Left ventricle myocardium inferior (tissue), 1 donor: ENCODE measurements at places on chromosomes 12 and 14. TPM values are rescaled to one million over a fixed set of nuclear protein-coding genes. Genes with fewer than 3 reads are reported as not detected.

DNA sequence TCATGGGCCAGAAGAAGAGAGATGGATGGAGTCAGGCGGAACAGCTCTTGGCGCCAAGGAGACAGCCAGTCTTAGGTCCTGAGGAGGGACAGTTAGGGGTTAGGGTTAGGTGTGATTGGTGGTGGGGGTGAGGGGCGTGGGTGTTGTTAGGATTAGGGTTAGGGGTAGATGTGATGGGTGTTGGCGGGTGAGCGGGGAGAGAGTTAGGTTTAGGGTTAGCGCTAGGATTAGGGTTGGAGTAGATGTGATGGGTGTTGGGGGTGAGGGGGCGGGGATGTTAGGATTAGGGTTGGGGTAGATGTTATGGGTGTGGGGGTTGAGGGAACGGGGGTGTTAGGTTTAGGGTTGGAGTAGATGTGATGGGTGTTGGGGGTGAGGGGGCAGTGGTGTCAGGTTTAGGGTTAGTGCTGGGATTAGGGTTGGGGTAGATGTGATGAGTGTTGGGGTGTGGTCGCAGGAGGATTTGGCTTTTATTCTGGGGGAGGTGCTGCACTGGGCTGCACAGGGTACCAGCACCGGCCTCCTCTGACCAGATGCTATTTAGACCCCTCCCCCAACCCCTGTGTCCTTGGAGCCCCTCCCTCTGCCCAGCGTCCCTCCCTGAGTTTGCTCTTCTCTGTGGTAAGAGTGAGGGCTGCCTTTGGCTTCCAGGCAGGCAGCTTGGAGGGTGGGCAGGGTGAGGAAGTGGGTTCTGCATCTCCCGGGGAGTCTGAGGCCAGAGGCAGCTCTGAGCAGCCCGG lies 35.6 kb upstream of the FBRSL1 start:
- no peak overlapping the region for H3K27ac ChIP-seq
- DNase-seq, result no peak
- H3K36me3 ChIP-seq, result no peaks in the 10 kb centered on the region
- peaks cover 80% of the 10 kb centered on the region for H3K27me3 ChIP-seq
- H3K4me3 ChIP-seq, result no peak overlapping the region

DNA sequence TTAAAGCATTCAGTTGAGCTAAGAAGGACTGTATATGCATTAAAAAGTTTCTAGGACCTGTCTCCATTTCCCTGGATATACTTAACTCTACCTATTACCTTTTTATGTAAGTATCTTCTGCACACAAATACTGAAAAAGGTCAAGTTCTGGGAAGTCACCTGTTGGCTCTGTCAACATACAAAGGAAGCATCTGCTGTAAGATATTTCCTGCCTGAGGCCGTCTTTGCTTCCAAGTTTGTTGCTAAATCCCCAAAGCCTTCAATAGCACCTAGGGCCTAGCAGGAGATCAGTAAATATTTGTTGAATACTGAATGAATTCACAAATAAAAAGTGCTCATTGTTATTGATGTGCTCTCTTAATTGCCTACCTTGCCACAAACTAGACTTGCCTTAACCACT lies 188.4 kb downstream of the DUSP6 start:
- H3K36me3 ChIP-seq, result no peaks in the 10 kb centered on the region
- H3K4me3 ChIP-seq, result no peak overlapping the region
- H3K4me1 ChIP-seq, result peaks cover 57% of the 10 kb centered on the region

DNA sequence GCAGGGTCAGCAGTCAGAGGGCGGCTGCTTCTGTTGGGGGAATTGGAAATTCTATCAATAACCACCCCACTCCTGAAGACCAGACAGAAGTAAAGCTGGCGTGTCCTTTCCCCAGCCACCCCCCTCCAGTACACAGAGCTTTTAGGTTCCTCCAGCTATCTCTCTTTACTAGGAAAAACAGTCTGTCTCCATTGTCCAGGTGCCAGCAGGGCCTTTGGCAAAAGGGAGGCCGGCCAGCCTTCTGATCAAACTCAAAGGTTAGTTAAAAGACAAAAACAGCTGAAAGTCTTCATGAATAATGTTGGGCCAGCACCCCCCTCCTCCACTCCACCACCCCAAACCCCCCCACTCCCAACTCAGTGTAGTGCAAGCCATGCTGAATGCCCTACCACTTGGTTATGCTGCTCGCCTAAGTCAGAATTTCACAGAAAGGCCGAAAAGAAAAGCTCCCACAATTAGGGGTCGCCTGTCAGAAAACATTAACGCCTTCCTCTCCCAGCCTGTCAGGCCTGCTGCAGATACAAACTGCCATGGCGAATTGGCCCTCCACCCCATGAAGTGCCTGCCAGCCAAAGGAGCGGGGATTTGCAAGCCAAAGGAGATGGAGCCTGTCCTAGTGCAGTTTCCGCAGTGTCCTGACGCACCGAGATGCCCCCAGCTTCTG lies 8.9 kb downstream of the ASCL1 start:
- DNase-seq, result no peak
- H3K27ac ChIP-seq, result no peak overlapping the region
- no peak overlapping the region for H3K4me3 ChIP-seq
- H3K27me3 ChIP-seq, result peaks cover 93% of the 10 kb centered on the region

GRCh38 chr14:20350860-20351259 lies 7.4 kb downstream of the PARP2 start:
- no peak for DNase-seq
- no peak overlapping the region for H3K4me3 ChIP-seq
- no peak overlapping the region for H3K27ac ChIP-seq
- no peaks in the 10 kb centered on the region for H3K27me3 ChIP-seq
- H3K4me1 ChIP-seq, result no peaks in the 10 kb centered on the region

- no peak overlapping the region for H3K27ac ChIP-seq
- no peak for DNase-seq
- no peaks in the 10 kb centered on the region for H3K27me3 ChIP-seq
- H3K4me3 ChIP-seq, result no peak overlapping the region
- H3K4me1 ChIP-seq, result peaks cover 28% of the 10 kb centered on the region
Measured at GRCh38 chr14:89563471-89563870, 146.4 kb upstream of the FOXN3 start.

DNA sequence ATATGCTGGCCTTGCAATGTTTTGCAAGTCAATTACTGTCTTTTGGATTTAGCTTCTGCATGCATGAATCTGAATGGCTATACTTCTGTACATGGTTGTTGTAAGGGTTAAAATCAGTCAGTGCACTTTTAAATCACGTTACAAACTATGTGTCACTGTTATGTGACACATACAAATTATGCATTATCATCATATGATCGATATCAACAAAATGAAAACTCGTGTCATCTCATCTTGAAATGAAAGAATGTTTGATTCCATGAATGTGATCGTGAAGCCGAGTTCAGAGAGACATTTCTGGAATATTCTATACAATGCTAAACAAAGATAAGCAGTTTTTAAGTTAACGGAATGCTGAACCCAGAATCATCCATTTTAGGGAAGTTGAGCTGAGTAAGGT lies 116.5 kb downstream of the HMGA2 start:
- H3K4me1 ChIP-seq, result peaks cover 2% of the 10 kb centered on the region
- DNase-seq, result no peak
- H3K4me3 ChIP-seq, result no peak overlapping the region

DNA sequence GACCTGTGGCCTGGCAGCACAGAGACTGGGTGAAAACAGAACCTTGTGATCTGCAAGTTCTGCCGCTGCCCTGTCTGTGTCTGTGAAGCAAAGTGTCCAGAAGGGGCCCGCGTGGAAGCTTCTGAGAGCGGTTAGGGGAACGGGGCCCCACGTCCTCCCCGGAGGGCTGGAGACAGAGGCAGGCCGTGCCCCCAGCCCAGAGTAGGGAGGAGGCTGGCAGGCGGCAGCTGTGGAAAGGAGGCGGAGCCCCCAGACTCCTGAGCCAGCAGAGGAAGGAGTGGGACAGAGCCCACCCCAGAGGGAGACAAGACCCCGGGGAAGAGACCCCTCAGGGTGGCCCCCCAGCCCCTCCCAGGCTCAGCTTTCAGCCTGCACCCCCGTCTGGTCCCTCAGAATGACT lies 49.0 kb downstream of the GALNT9 start:
- peaks cover 100% of the 10 kb centered on the region for H3K27me3 ChIP-seq
- DNase-seq, result no peak
- H3K36me3 ChIP-seq, result no peaks in the 10 kb centered on the region
- no peak overlapping the region for H3K27ac ChIP-seq

DNA sequence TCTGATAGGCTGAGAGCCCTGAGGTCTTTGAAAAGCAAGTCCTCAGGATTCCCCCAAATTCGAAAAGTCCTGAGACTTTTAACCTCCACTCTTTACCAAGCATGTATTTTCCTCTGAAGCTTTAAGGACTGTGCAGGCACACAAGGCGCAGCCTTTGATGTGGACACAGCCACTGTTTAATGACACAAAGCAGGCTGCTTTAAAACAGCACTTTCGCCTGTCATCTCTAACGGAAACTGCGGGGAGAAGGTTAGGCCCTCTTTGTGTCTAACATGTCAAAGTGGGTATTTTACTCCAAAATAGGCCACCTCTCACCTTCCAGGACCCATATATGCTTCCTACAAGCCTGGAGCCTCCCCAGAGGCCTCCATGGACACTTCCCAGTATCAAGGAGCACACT lies 159.2 kb downstream of the GCH1 start:
- no peak overlapping the region for H3K4me3 ChIP-seq
- peaks cover 13% of the 10 kb centered on the region for H3K36me3 ChIP-seq
- H3K4me1 ChIP-seq, result peaks cover 37% of the 10 kb centered on the region
- DNase-seq, result no peak

DNA sequence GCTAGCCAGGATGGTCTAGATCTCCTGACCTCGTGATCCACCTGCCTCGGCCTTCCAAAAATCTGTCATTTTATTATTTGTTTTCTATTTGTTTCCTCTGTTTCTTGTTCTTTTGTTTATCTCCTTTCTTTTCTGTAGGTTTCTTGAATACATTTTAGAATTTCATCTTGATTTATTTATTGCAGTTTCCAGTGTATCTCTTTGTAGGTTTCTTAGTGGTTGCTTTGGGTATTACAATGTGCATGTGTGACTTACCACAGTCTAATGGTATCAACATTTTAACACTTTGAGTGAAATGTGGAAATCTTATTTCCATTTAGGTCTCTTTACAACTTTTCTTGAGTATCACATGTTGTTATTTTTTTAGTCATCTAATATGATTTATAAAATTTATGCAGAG lies 29.9 kb upstream of the MUCL1 start:
- H3K4me3 ChIP-seq, result no peak overlapping the region
- DNase-seq, result no peak
- H3K4me1 ChIP-seq, result no peaks in the 10 kb centered on the region
- H3K27me3 ChIP-seq, result no peaks in the 10 kb centered on the region
- H3K36me3 ChIP-seq, result no peaks in the 10 kb centered on the region

DNA sequence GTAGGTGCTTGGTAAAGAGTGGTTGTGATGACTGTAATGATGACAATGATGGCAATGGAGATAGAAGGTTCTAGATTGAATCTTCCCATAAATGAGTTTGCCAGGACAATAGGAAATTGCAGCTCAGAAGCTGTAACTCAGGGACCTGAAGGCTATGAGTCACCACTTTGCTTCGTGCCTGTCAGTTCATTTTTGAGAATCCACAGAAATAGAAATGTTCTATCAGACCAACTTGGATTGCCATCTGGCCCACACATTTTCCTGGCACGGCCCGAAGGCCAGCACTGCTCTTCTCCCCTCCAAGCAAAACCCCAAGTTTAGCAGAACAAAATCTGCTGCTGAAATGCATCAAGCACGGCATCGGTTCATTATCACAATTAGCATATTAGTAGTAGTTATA lies 1127.0 kb downstream of the BCL11B start:
- DNase-seq, result no peak
- H3K36me3 ChIP-seq, result no peaks in the 10 kb centered on the region
- H3K4me3 ChIP-seq, result no peak overlapping the region
- H3K27ac ChIP-seq, result no peak overlapping the region
- no peaks in the 10 kb centered on the region for H3K4me1 ChIP-seq

DNA sequence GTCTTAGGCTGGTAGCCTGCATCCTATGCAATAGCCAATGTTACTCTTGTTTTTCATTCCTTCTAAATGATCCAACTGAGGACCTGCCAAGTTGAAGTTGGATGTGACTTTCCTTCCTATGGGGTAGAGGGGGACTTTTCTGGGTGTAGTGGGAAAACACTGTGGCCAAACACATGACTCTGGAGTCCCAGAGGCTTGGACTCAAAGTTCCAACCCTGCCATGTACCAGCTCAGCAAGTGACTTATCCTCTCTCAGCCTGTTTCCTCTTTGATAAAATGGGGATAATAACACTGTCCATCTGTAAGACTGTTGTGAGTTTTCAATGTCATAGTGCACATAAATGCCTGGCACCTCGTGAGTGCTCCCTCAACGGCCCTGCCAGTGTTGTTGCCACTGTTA lies 97.0 kb downstream of the ZFP36L1 start:
- H3K36me3 ChIP-seq, result no peaks in the 10 kb centered on the region
- H3K4me3 ChIP-seq, result no peak overlapping the region
- H3K27ac ChIP-seq, result no peak overlapping the region
- peaks cover 27% of the 10 kb centered on the region for H3K4me1 ChIP-seq
- H3K27me3 ChIP-seq, result no peaks in the 10 kb centered on the region
- DNase-seq, result no peak

GRCh38 chr14:24279301-24280186 lies 8.1 kb upstream of the RABGGTA start:
- H3K4me3 ChIP-seq, result no peak overlapping the region
- H3K36me3 ChIP-seq, result no peaks in the 10 kb centered on the region
- no peaks in the 10 kb centered on the region for H3K27me3 ChIP-seq

DNA sequence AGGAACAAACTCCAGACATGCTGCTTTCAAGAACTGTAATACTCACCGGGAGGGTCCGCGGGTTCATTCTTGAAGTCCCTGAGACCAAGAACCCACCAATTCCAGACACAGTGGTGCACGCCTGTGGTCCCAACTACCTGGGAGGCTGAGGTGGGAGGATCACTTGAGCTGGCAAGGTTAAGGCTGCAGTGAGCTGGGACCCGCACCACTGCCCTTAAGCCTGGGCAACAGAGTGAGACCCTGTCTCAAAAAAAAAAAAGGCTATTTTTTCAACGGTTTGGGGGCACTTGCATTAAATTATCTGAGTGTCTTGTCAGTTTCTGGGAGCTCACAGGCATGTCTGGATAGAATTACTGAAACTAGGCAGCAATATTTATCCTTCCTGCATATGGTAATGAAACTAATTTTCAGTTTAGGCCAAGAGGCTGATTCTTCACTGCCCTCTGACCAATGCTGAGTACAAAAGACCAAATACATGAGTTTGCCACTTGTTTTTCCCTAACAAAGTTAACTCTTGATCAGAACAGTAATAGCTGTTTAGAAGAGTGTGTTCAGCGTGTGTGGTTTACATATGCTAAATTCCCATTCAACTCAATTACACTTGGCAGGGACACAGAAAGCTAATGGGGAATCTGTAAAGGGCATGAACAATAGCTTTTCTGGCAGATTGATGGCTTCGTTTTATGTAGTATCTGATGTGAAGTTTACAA lies 65.8 kb upstream of the RASSF3 start:
- no peak overlapping the region for H3K4me3 ChIP-seq
- H3K27ac ChIP-seq, result no peak overlapping the region
- no peak for DNase-seq
- no peaks in the 10 kb centered on the region for H3K27me3 ChIP-seq
- H3K36me3 ChIP-seq, result no peaks in the 10 kb centered on the region

EID3 gene
- total RNA-seq, result 0.60 TPM

FGD4 gene
- 30.5 TPM for total RNA-seq

DPPA3 gene
- not detected for total RNA-seq

KERA gene
- total RNA-seq, result not detected

CEBPE gene
- total RNA-seq, result not detected

CPNE6 gene
- total RNA-seq, result not detected

CD163L1 gene
- 2.5 TPM for total RNA-seq

NPFF gene
- total RNA-seq, result not detected

IRF9 gene
- 24.0 TPM for total RNA-seq

LPAR5 gene
- 7.0 TPM for total RNA-seq
